ENCODE measurements at places on chromosomes 1 and 21.

- no peak for DNase-seq
Observed at GRCh38 chr1:40226192-40226591, 21.5 kb upstream of the TMCO2 start.

DNA sequence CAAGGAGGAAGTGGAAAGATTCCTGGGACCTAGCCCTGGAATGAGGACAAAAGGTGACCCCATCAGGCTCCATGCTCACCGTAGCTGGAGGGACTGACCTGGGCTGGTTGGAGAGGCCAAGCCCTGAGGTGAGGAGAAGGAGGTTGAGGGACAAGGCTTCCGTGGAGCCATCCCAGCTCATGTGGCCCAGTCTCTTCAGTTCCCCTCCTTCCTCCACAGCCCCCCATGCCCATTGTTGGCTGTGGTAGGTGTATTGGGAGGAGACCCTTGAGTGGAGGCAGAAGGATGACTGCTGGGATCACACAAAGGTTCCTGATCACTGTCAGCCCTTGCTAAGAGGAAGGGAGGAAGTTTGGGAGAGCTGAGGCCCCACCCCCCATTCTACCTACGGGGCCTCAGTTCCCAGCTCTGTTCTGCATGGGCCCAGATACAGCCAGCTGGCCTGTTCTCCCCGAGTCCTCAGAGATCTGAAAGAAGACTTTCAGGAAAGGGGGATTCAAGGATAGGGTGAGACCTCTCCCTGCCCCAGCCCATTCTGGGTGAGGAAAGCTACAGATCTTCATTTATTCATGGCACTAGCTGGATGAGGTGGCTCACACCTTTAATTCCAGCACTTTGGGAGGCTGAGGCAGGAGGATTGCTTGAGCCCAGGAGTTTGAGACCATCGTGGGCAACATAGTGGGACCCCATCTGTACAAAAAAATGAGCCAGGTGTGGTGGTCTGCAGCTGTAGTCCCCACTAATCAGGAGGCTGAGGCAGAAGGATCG lies 17.3 kb downstream of the RHBG start:
- no peak for DNase-seq

DNA sequence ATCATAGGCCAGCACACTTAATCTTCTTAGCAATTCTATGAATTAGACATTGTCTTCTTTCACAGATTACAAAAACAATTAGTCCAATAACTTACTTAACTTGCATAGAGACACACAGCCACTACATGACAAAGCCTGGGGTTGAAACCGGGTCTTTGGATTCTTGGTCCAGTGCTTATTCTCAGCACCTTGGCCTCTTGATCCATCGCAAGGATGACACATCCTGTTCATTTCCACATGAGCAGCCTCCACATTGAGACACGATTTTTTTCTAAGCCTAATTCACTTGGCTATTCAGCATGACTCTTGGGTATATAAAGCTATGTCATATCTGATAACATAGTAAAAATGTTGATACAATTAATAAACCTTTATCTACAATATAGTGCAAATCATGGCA lies 221.0 kb upstream of the FOXD3 start:
- no peak for DNase-seq

- DNase-seq = no peak
Observed at GRCh38 chr1:202843081-202843480, 32.3 kb downstream of the PCAT6 start.

DNA sequence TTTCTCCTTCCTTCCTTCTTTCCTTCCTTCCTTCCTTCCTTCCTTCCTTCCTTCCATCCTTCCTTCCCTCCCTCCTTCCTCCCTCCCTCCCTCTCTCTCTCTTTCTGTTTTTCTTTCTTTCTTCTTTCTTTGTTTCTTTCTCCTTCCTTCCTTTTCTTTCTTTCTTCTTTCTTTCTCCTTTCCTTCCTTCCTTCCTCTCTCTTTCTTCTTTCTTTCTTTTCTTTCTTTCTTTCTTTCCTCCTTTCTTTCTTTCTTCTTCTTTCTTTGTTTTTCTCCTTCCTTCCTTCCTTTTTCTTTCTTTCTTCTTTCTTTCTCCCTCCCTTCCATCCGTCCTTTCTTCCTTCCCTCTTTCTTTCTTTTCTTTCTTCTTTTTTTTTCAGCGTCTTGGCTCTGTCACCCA lies 18.1 kb upstream of the IL19 start:
- DNase-seq = no peak

- no peak for DNase-seq
Observed at GRCh38 chr1:159056069-159056698, 20.4 kb downstream of the AIM2 start.

DNA sequence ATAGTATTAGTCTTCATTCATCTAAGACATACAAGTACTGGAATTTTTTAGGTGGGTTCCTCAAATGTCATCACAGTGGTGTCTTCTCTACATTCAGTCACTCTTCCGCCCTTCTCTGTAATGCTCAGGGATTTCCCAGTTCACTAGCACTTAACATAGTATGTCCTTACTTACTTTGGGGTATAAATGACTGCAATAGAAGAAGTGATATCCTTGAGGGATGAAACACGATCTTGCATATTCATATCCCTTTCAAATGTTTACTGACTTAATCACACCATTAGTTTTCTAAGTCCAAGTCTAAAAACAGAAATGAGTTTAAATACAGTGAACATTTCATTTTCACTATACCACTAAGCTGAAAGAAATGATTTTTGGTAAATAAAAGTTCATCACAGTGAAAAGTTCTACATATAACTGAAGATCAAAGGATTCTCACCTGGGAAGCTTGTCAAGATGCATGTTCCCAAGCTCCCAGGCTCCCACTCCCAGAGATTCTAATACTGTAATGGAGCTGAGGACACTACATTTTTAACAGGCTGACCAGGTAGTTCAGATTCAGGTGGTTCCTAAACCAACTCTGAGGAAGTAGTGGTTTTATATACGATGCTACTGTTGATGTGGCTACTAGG lies 29.7 kb downstream of the MRPL39 start:
- DNase-seq = no peak

DNA sequence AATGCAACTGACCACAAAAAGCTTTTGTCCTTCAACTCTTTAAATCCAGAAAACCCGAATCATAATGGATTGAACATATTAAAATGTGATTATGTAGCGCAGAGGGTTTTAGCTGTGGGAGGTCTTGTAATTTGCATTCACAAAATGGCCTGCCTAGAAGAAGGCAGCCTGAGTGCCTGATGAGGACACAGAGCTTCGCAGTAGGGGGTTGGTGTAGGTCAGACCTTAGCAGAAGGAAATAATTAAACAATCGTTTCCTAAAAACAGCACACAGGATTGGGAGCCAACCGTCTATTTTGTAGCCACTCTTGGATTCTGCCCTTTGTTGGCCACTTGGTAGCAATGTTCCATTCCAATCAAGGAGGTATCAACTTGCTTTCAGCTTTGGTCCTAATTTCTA lies 195.7 kb upstream of the KIAA0040 start:
- no peak for DNase-seq

GRCh38 chr1:228471762-228472398 lies 15.3 kb upstream of the RNF187 start:
- DNase-seq = no peak

DNA sequence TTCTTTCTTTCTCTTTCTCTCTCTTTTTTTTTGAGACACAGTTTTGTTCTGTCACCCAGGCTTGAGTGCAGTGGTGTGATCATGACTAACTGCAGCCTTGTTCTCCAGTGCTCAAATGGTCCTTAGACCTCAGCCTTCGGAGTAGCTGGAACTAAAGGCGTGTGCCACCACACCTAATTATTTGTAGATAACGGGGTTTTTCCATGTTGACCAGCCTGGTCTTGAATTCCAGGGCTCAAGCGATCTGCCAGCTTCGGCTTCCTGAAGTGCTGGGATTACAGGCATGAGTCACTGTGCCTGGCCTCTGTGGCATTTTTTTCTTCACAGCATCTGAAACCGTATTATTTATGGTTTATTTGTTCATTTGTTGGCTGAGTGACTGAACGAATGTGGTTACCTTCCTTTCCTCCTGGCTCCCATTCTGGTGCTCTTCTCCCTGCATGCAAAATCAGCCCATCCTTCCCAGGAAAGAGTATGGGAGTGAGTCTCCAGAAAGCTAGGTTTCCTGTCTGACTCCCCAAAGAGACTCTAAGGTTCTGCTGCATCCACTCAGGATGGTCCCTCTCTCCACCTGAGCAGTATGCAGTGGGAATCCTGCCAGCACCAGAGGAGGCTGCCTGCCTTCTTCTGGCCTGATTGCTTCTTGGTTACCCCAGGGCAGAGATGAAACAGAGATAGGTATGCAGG lies 155.0 kb upstream of the BEND5 start:
- no peak for DNase-seq

- no peak for DNase-seq
Observed at GRCh38 chr21:21612466-21612865, 614.3 kb downstream of the NCAM2 start.

DNA sequence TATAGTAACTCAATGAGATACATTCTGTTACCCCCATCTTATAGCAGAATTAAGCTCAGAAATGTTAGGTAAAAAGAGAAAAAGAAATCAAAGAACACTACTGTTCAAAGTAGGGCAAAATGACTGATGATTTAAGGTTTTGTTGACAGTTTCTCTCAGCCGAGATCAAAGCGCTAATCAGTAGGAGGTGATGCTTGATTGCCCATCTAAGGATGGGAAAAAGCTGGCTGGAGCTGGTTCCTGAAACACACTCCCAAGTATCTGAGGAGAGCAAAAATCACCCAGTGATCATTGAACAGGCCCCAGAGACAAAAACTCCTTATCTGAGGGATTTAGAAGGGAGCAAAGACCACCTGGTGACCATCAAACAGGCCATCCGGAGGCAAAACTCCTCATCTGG lies 64.5 kb upstream of the CSF1 start:
- no peak for DNase-seq

- no peak for DNase-seq
Observed at GRCh38 chr1:153070243-153070642, 1.2 kb downstream of the SPRR2B start.

DNA sequence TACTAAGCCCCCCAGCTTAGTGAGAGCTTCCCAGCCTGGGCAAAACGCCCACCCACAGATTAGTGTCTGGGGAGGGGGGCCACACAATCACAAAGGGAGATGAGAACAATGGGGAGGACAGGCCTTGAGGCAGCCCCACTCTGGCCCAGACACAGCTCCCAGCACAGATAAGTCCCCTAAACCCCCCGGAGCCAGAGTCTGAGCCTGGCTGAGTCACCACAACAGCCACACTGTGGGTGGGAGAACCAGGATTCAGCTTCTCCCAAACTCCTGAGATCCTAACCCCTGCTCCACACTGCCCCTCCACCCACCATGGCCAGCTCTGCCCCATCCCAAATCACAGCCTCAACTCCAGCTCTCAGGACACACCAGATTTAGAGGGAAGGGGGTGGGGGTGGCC lies 4.2 kb downstream of the NECTIN4 start:
- DNase-seq = no peak

DNA sequence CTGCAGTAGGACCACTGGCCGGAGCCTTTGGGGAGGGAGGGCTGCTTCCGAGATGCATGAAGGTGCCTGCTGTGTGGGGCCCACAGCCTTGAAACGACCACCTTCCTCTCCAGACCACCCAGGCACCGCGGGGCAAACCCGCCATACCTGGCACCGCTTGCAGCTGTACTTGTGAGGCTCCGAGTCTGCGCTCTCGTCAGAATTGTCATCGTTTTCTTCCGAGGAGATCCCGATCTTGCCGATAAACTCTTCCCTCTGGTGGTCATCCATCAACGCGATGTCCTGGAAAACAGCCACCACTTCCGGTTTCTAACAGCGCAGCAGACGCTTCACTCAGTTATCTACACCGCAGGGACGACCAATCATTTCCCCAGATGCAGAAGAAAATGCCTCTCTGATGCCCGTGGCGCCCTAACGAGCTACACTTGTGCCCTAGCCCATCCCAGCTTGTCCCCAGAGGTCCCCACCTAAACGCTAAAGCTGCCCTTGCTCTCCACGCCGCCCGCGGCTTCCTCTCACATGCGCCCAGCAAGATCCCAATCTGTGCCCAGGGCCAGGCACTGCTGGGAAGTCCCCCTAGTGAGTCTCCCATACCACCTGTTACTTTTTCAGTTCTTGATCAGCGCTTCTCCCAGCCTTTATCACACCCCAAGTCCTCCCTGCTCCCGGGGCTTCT lies 55.0 kb upstream of the RIPK4 start:
- DNase-seq = no peak

GRCh38 chr1:40876891-40877290 lies 14.7 kb upstream of the CITED4 start:
- no peak for DNase-seq

DNA sequence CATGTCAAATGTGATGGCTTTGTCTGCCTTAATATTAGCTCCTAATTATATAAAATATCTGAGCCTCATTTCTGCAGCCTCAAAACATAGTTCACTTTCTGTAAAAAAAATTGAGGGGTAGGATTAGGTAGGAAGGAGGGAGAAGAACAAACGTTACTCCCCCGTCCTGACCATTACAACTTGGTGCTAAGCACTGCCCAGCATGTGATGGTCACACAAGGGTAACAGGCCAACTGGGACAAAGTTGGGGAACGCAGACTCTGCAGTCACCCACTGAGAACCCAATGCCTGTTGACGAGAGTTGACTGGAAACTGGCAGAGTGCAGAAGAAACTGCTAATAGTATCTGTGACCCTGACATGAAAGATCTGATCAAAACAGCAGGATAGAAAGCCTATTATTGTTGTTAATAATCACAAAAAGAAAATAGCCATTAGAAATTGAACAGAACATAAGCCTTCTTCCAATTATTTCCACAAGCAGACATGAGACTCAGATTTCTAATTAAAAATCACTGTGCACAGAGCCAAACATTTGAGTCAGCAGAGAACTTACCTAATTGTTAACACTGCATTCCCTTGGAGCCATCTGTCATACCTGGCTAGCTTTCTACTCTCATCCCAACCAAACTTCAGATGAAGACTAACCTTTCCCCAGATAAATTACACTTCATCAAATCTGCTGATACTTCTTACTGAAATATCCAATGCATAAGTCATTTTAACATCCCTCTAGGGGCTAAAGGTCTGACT lies 5.5 kb downstream of the SORT1 start:
- no peak for DNase-seq

Data from activated gamma-delta T cell treated with Interleukin-2 at 50 U/mL for 16 hours (primary cell).